T-cell (primary cell): ENCODE measurements at places on chromosomes 2 and 18. TPM values are rescaled to one million over a fixed set of nuclear protein-coding genes. Genes with fewer than 3 reads are reported as not detected.

The PLGLB2 gene
- total RNA-seq, result 1.7 TPM

DNA sequence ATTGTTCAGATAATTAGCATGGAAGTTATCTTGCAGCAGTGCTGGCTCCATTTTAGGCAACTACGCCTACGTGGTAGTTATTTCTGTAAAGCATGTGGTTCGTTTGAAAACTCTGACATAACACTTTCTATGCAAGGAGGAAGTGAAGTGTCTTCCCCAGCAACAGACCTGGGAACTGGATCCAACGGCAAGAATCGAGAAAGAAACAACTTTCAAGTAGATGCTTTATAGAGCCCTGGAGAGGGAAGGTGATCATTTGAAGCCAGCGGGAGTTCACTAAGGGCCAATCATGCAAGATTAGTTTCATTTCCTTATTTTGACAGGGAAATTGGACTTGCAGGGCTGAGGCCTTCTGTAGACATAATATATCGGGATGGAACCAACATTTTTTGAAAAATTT lies 218.3 kb downstream of the ACKR3 start:
- no peak for DNase-seq

The CABLES1 gene
- 0.85 TPM for total RNA-seq

DNA sequence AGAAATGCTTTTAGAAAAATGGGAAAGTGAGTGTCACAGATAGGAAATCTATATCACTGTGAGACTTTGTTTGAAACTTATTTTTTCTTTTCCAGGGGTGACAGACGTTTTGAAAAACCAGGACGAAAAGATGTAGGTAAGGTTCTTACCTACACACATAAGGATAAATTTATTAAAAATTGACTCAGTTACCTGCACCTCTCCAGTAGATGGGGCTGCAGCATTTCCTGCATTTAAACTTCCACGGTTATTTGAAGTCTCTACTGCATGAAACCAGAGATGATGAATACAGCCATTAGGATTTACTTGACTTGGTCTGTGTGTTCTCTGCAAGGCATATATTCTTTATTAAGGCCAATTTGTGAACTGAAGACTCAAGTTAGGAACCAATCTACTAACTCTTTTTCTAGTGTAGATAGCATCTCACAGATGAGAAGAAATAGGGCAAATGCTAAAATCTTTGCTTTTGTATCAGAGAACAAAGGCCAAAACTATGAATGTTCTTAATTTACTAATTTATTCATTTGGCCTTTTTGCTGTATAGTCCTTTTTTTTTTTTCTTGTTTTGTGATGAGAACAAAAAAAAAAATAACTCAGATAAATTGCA lies 15.0 kb downstream of the KCNJ13 start:
- DNase-seq, result peak; percentile 40
